ENCODE measurements at places on chromosomes 6 and 20.

DNA sequence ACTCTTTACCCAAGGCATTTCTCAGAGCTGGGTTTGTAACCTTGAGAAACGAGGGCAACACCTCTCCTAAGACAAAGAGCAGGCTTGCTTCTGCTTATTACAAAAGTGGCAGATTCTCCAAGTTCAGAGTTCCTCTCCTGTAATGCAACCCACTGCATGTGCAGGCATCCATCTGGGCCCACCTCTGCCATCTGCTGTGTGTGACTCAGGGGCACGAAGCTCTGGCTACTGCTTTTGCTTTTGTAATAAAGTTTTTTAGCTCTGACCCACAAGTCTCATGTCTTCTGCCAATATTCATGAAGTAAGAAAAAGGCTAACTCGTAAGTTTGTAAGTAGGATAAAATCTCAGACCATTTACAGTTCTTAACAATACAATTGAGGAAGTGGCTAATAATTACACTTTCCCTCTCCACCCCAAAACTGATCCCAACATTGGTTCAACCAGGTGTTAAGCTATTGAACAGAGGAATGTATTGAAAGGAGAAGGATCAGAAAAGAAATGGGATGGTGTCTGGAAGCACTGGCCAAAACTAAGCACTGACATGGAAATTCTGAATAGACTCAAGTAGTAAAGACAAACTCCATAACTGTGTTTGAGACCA, 51.7 kb upstream of the SMLR1 start:
- DNase-seq = no peak

DNA sequence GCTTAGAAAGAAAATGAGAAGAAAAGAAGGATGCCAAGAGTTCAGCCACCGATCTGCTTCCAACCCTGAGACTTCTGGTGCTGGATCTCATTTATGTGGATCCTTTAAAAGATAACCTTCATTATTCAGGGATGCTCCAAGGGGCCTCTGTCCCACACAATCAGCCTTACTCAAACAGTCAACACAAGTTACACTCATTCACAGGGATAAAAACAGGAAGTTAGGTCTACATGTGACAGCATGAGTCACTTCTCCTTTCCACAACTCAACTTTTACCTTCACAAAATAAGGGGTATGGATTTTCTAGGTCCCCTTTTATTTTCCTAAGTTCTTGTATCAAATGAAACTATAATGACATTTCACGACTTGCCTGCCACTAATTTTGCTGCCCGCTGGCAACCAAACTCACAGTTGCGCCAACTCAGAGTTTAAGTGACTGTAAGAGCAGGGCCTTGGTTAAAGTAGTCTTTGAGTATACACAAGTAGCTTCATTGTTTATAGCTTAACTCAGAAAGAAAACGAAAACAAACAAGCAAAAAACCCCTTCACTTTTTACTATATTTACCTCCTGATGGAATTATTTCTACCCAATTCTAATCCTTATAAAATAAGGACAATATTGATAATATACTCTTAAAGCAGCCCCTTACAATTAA, 278.8 kb upstream of the RUNX2 start:
- DNase-seq = no peak

- DNase-seq = no peak
These were observed 6.1 kb downstream of the IRF4 start for GRCh38 chr6:397604-398003.

DNA sequence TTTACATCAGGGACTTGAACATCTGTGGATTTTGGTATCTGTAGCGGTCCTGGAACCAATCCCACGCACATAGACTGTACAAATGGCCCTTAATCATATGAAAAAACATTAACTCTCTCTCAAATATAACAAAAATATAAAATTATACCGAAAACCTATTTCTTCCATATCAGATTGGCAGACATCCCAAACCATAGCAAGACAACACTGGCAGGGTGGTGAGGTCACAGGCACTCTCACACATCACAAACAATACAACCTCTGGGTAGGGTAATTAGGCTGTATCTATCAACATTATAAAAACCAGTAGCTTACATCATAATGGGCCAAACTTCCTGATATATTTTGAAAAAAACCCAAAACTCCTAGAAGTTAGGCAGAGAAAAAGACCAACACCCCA, 40.9 kb downstream of the OVOL2 start:
- no peak for DNase-seq

DNA sequence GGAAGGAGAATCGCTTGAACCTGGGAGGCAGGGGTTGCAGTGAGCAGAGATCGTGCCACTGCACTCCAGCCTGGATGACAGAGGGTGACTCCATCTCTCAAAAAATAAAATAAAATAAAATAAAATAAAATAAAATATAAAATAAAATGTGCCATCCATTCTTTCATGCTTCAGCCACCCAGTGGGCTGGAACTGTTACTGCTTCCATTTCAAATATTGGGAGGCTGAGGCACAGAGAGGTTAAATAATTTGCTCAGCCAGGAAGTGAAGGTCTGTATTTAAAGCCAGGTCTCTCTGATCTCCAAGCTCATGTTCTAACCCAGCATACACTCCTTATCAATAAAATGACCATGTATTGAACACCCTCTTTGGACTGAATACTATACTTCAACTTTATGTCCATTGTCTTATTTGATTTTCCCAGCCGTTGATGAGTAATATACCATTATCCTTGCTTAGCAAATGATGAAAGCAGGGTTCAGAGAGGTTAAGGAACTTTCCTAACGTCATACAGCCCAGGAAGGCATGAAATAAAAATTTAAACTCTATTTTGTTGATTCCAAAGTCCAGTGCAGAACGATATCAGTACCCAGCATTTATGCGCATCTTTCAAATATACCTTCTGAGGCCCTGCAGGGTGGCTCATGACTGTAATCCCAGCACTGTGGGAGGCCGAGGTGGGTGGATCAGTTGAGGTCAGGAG, 25.8 kb upstream of the SLC9A8 start:
- no peak for DNase-seq

DNA sequence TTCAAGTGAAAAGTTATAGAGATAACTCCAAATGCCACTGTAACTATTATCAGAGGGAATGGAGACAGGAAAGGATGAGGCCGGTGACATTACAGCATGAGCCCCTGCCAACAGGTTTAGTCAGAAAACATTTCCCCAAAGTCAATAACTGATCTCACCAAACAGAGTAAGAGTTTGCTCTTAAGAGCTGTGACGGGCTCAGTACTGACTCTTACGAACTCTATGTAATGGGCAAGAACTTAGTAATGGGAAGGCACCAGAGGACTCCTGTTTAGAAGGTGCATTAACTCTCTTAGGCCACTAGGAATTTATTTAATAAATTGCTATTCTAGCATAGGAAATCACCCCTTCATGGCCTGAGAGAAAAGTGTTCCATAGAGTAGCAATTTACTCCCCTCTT, 76.8 kb downstream of the SAMD5 start:
- no peak for DNase-seq

DNA sequence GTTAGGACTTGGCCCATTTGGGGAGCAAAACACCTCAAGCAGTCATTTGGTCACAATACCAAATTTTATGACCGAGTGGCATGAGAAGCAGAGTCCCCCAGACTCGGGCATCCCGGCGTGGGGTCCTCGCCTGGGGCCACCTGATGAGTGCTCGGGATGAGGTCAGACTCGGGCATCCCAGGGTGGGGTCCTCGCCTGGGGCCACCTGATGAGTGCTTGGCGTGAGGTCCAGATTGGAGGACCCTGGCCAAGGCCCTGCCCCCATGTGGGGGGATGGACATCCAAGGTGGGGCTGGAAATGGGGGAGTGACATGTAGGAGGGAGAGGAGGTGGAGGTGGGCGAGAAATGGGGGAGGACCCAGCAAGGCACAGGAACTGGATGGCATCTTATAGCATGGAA, 56.1 kb upstream of the CST7 start:
- DNase-seq = no peak

DNA sequence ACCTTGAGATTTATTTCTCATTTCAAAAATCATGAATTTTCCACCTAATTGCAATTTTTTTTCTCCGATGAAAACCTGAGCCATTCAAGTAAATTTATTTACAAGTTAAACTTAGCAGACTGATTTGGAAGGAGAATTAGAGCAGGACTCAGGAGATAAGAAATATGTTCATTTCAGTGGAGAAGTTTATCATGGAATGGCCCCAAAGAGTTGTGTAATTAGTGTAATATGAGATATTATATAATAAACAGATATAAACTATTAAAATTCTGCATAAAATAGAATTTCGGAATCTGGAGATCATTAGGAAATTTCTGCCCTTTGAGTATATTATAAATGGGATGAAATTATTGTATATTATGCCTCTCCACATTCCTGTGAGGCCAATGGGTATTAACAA, 596.8 kb downstream of the QKI start:
- DNase-seq = no peak

DNA sequence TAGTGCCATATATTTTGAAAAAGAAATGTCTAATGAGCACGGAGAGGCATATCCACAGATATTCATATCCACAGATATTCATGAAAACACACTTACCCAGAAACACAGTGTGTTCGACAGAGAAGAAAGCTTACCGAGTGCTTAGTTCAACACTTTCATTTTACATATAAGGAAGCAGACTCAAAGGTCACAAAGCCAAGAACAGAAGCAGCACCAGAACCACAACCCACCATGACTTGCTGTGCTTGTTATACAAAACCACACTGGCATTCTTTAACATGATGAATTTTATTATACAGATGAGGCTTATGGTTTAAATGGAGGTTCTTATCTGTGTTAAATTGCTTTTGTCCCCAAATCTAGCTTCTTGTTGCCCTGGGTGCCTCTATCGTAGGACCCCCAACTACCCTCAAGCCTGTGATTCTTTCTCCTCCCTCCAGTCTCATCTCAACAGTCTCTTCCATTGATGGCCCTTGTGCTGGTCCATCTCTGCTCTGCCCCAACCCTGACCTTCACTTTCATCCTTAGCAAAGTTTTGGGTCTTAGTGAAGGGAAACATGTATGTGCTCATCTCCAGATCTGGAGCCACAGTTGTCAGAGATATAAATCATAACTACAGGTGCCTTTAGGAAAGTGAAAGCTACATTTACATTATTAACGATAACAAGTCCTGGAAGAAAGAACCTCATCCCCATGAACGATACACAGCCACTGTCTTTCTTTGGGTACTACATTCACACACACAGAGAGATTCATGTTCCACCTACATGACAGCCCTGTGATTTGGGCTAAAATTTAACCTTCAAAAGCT, 40.0 kb downstream of the SF3B5 start:
- no peak for DNase-seq

GRCh38 chr20:9600562-9600961, 86.2 kb downstream of the LAMP5 start:
- no peak for DNase-seq

DNA sequence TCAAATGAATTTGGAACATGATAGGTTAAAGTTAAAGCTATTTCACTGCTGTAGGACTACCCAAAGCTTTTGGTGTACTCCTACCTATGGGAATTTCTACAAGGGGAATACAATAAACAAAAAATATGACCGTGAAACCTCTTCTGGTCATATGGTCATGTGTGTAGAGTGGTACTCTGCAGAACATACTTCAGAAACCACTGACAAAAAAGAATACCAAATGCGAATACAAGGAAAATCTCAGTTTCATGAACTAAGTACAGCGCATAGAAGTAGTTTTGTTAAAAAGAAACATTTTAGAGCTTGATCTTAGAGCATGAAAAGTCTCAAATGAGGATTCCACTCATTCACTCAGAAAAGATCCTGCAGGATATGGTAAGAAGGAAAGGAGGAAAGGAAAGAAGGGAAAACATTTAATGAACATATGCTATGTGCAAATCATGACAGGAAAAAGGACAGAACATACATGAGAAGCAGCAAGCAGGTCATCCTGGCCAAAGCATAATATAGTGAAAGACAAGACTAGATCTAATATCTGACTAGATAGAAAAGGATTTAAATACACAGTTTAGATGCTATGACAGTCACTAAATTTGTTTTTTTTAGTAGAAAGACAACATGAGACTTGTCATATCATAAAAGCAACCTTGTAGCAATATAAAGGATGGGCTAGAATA, 36.5 kb downstream of the SNX14 start:
- DNase-seq = no peak

GRCh38 chr20:17771206-17772004, 71.6 kb downstream of the BANF2 start:
- DNase-seq = no peak

DNA sequence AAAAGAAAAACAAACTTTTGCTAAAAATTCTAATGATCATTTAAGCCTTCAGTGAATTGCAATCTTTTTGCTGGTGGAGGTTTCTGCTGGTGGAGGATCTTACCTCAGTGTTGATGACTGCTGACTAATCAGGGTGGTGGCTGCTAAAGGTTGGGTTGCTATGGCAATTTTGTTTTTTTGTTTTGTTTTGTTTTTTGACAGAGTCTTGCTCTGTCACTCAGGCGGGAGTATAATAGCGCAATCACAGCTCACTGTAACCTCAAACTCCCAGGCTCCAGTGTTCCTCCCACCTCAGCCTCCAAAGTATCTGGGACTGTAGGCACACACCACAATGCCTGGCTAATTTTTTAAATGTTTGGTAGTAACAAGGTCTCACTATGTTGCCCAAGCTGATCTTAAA, 94.7 kb downstream of the ANKRD6 start:
- no peak for DNase-seq

GRCh38 chr20:20083807-20084206, 31.5 kb downstream of the CFAP61 start:
- no peak for DNase-seq

All from T-helper 17 cell (primary cell).